Activated B cell treated with CpG ODN at 0.5 μM for 24 hours (primary cell): ENCODE measurements at places on chromosomes 5 and 9.

- DNase-seq, result no peak
Measured at GRCh38 chr5:10573487-10574145, 9.7 kb downstream of the ANKRD33B start.

DNA sequence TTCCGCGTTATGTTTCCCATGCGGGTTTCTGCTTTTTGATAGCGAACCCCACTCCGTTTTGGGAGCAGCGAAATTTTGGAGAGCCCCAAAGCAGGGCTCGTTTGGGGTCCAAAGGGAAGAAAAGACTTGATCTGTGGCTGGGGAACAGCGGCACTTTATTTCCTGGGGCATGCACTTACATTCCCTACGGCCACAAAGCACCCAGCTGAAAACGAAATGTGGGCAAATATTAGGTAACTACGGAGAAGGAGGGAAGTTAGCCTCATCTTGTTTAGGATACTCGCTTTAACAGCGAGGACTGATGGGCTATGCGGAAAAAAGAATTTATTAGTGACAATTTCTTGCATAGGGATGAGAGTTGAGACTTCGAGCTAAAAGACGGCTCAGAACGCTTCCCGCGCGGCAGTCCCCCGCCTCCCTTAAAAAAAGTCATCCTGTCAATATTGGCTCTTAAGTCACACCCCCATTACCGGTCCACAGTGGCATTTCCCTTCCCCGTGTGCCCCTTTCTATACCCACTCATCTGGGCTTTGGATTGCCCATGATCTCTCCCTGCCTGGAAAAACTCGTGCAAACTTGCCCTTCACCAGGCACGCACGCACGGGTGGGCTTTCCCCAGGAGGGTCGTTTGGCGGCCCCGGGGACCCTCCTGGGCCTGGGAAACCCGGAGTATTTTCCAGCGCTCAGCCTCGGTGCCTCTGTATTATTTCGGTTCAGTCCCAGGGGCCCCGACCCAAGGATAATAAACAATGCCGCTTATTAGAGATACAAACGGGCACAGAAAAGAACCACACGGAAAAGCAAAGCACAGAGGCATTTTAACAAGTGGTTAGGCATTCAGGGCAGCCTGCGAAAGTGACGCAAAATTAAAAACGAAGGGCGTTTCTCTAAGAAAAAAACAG, 35.8 kb upstream of the NFIB start:
- DNase-seq, result no peak

- no peak for DNase-seq
Measured at GRCh38 chr5:112293587-112293986, 125.5 kb downstream of the EPB41L4A start.

- DNase-seq, result no peak
Measured at GRCh38 chr5:37839407-37840052, at the start of gene GDNF. Gene GDNF (minus strand): TSS chr5:37840041. CDS start chr5:37834796, 5,245 bp downstream.

DNA sequence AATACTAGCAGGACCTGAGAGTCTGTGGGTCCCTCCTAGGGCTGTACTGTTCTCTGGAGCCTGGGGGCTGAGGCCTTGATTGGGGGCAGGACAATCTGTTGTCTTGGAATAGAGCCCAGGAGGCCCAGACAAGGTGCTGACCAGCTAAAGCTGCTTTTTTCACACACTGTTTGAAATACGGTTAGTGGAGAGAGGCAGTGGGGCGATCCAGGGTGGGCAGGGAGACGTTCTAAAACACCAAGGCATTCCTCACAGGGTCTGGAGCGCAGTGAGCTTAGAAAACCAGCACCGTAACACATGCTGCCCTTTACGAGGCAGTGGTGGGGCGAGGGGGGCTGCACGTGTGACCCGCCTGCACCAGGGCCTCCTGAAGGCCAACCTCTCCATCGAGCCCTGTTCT, 55.1 kb downstream of the EHMT1 start:
- no peak for DNase-seq

DNA sequence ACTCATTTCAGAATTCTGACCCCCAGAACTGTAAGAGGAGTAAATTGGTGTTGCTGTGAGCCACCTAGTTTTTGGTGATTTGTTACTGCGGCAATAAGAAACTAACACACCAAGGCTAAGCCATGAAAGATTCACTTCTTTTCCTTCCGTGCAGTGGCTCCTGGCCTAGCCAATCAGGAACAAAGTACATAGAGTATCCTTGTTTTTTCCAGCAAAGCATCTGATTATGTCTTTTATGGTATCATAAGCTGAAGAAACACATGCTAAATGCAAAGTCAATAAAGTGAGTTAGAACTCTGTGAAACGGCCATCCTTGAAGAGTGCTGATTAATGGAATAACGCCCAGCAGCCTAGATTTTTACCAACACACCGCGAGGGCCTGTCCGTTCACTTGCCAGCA, 11.4 kb downstream of the RNF130 start:
- no peak for DNase-seq

GRCh38 chr9:138080979-138081378, 203.4 kb downstream of the CACNA1B start:
- DNase-seq, result no peak
